ENCODE measurements at places on chromosomes 3 and 15.

DNA sequence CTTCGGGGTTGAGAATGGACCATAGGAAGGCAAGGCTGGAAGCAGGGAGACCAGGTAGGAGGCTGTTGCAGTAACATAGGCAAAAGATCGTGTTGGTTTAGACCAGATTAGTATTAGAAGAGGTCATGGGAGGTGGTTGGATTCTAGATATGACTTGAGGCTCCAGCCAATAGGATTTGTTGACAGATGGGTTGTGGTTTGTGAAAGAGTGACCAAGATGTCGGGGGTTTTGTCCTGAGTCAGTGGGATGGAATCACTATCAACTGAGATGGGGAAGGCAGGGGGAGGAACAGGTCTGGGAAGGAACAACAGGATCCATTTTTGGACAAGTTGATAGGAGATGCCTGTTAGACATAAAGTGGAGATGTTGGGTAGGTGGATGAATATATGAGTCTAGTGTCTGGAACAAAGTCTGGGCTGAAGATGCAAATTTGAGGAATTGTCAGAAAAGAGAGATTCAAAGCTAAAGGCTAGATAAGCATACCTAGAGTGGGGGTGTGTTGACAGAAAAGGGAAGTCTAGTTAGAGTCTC is 95.5 kb upstream of the NPHP3 start:
- DNase-seq: no peak

DNA sequence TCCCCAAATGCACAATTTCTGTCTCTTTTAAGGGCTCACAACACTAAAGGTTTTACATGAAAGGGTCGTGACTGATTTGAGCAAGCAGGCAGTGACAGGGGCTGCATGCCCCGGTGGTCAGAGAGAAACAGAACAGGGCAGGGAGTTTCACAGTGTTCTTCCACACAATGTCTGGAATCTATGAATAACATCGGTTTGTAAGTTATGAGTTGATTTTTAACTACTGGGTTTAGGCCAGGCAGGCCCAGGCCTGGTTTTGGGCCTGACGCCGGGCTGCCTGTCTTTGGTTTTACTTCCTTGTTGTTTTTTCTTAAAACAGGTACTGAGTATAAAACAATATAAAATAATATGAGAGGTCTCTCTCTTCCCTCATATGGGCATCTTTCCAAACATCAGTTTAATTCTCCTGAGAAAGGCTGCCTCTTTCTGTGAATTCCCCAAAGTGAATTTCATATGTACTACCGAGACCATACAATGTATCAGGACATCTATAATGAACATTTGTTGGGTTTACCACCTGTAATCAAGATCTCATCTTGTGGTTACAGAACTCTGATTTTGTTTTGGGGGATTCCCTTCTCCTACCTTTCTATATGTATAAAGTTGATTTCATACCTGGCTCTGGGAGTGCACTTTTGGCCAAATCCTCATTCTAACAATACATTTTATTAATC is 74.4 kb downstream of the CD200 start:
- no peak for DNase-seq

DNA sequence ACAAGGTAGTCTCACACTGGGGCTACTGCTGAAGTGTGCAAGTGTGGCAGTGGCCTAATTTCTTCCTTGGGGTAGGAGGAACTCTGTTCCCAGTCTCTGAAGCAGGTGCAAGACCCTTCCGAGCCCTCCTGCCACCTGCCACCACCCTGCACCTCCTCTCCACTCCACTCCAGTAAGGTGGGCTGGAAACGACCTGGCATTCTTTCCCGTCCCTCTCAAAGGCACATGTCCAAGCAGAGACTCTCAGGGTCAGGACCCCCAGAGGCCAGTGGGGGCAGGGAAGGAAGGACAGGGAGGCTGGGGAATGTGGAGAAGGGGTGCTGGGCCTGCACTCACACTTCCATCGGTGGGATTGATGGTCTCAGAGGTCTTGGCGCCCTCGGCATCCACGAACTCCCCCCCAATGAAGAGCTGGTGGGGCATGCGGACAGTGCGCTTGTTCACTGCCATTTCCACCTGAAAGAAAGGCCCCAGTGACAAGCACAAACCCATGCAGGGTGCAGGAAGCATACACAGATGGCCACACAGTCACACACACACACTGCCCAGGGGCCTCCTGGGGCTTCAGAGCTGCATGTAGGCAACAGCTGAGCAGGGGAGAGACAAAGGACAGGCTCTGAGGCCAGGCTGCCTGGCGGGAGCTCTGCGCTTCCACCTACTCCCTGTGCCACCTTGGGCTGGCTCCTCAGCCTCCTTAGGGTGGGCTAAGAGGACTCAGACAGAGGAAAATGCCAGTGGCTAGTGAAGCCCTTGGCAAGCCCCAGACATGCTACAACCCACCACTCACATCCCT is 43.8 kb downstream of the ALDH1L1 start:
- no peak for DNase-seq

GRCh38 chr3:139975594-139976365 is 40.8 kb downstream of the CLSTN2 start:
- no peak for DNase-seq

GRCh38 chr3:69864766-69865165 is 125.5 kb downstream of the MITF start:
- DNase-seq: no peak

- no peak for DNase-seq
Observed at GRCh38 chr3:115280506-115280905, 133.4 kb upstream of the ZBTB20 start.

DNA sequence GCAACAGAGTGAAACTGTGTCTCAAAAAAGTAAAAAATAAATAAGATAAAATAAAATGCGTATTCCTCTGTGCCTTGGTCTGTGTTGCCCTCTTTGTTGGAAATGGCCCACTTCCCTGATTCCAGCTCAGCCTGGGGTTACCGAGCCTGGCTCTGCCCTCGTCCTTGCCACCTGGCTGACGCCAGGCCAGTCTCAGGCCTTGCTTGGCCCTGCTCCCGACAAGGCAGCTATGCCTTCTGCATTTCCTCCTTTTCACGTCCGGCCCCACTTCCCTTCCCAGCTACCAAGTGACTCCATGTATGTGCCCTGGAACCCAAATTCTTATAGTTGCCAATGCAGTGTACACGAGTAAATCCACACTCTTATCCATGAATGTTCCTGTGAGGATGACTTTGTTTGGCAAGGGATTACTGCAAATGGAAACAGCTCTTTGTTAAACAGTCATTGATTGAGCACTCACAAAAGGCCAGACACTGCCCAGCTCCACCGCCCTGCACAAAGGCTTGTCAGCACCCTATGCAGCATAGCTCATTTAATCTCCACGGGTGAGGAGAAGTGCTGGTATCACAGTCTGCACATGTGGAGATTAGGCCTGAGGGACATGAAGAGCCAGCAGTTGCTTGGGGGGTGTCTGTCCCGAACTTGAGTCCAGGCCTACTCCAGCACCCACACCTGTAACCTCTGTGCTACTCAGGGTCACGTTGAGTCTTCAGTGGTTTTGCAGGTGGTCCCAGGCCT is 25.1 kb downstream of the SPSB4 start:
- DNase-seq: no peak

GRCh38 chr15:101115786-101116680 is 135.8 kb downstream of the CHSY1 start:
- DNase-seq: no peak

DNA sequence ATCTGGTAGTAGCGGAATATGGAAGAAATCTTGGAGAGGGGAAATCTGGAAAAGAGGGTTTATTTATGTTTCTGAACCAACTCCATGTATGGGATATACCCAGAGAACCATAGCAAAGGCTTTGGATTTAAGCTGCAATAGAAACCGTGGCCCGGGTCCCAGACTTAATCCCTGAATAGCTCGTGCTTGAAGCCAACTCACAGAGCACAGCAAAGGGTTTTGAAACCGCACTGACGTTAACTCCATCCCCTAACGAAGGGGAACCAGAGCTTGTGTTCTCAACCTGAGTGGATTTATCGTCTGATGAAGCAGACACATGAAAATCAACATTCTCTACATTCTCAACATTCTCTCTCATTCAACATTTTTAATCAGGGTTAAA is 154.6 kb downstream of the APBA2 start:
- DNase-seq: no peak

DNA sequence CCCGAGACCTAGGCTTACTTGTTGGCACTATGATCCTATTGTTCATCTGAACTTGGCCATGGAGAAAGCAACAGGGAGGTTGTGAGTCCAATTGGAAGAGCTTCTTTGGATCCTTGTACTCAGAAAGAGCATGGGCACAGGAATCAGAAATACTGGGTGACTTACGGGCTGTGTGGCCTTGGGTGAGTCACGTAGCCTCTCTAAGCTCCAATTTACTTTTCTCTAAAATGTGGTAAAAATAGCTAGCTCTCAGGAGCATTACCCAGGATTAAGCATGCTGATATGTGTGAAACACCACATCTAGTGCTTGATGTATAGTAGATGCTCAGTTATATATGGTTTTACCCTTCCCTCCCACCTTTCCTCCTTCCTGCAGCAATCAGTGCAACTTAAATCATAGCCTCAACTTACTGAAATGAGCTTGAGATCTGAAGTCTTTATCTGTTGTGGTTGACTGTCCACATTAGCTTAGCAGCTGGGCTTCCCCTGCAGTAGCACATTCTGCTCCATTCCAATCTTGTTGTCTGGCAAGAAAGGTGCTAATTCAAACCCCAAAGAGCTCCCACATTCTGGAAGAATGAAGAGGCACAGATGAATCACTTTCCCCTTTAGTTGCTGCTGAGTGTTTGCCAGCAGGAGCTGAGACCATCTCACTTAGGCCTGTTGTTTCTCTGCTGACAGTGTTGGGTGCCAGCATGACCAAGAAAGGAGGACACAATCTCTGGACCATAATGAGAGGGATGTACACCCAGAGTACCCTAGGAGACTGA is 299.1 kb upstream of the TRIM42 start:
- no peak for DNase-seq

DNA sequence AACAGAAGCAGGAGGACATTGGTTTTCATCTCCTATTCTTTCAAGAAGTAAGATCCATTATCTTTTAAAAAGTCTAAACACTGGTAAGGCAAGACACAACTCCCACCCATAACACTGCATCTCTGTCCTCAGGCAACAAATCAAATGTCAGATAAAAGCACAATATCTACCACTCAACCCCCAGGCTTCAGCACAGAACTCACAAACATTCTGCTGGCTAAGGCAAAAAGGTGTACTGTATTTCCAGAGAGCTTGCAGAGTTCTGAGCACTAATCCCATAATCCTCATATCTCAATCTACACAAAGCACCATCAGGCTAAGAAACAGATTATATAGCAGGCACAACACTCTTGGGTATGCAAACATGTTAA is 20.9 kb downstream of the RAF1 start:
- no peak for DNase-seq

GRCh38 chr3:42068303-42069088 is 22.7 kb upstream of the TRAK1 start:
- DNase-seq: no peak

- no peak for DNase-seq
Observed at GRCh38 chr3:72753495-72753894, 94.8 kb downstream of the SHQ1 start.

DNA sequence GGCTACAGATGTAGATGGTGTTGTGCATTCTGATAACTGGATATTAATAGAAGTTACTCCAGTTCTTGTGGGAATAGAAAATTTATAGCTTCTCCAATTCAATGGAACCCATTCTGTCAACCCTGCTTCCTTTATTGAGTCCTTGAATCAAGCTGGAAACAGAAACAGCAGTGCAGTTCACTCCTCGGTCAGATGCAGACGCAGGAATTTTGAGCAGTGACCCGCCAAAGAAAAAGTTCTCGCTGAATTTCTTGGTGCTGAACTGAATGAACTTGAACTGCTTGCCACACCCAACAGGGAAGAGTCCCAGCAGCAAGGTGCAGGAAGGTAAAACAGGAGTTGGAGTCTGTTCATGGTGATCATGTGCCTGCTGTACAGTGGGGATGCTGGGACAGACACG is 10.3 kb downstream of the HRH1 start:
- no peak for DNase-seq

GRCh38 chr15:30930422-30930821 is 26.7 kb downstream of the FAN1 start:
- DNase-seq: no peak

GRCh38 chr3:146217324-146217723 is 33.6 kb downstream of the PLSCR4 start:
- DNase-seq: no peak

- no peak for DNase-seq
Observed at GRCh38 chr3:25094932-25095685, 333.0 kb upstream of the RARB start.

DNA sequence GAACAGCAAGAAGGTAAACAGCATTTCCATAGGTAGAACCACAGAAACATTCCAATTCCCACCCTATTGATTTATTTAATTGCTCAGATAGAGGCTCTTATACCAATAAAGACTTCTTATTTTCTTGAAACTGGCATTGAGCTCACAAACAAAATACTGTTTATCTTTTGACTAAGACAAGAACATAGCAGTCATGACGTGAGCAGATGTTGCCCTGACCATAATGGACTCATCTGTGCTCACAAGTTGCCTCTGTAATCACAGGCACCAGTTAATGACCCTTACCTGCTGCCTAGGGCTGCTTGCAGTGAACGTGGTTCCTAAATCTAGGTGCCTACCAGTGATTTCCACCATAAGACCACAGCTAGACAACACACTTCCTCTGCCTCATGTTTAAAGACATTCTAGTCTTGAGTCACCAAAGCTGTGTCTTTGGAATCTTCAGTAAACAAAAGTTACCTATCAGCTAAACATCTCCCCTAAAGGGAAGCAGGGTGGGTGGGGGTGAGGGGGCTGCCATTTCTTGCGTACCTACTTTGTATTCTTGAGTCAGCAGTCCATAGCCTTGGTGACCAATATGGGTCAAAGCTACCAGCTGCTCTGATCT is 2.1 kb downstream of the FYCO1 start:
- DNase-seq: no peak

GRCh38 chr15:76337059-76337695 is 604 bp downstream of the ISL2 start:
- DNase-seq: no peak

- no peak for DNase-seq
Observed at GRCh38 chr3:12944849-12945248, 103.5 kb upstream of the RPL32 start.

- no peak for DNase-seq
Observed at GRCh38 chr15:67196222-67196621, 58.2 kb downstream of the AAGAB start.

DNA sequence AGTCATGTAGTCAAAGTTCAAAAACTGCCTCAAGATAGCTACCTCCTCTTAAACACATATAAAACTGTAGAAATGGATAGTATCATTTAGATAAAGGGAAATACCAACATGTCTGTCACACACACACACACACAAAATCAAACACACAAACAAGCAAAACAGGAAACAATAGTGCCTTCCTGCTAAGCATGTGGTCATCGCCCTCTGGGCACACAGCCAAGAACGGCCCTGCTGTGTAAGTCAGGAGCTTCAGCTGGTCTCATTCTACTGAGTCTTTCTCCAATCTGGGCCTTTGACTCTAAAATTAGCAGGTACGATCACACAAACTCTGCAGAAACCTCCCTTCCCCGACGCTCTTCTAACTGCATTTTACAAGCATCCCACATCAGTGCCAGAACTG is 272.2 kb upstream of the CHRNA7 start:
- DNase-seq: no peak

- no peak for DNase-seq
Observed at GRCh38 chr15:52683580-52683979, 4.4 kb upstream of the ATOSA start.

Data from HFF-Myc (cell line).